ENCODE measurements at places on chromosomes 16 and 17.
A peak's percentile ranks its signal among the peaks of the same experiment; 100 is the strongest.

GRCh38 chr16:27894386-27894785 lies 169.1 kb downstream of the GSG1L start:
- DNase-seq: no peak

DNA sequence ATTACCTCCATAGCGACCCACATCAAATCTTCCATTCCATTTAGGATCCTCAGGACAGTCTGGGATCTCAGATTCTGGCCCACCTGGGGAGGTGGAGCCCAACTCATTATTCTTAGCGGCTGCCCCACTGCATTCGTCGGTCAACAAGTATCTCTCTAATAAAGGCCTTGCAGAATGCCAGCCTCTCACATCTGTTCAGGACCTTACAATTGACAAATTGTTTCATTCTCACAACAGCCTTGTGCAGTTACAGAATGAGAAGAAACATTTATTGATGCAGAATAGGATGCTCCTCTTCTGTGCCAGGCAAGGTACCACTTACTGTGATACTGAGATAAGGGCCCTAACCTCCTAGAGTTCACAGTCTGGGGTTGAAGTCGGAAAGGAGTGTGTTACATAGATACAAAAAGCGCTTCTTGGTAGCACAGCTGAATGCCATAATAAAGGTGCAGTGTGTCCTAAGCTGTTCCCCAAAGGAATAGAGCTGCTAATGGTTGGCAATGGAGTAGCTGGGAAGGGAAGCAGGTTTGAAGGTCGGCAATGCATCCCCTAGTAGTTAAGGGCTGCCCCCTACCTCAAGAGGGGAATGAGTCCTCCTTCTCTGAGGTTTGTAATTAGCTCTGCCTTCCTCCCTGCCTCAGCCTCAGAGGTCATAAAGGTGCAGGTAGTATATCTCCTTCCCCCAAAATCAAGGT lies 2.3 kb upstream of the MPP2 start:
- DNase-seq: no peak

DNA sequence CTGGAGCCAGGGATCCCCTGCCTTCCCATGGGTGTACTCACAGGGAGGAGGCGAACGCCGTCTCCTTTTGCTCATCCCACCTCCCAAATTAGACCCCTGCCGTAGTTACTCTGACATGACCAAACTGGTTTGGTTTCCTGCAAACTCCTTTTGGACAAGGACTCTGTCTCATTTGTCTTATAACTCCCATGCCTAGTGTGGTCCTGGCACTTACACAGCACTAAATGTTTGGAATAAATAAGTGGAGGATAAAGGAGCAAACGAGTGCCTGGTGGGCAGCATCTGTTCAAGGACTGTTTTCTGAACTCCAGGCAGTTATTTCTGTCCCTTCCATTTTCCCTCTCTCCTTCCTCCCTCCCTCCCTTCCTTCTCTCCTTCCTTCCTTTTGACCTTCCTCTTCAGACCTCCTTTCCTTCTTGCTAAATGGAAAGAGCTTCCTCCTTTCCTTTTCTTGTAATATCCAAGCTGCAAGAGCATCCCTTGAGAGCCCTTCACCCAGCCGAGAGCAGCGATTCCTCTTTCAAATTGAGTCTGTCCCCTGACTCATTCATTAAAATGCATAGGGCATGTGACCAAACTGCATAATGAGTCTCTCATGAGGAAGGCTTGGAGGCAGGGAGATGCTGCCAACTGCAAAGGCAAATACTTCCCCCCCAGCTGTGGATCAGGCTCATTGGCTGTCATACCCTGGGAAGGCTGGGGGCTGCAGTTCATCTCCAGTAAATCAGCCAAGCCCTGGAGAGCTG lies 36.8 kb downstream of the CHD9 start:
- peak; percentile 43 for DNase-seq

GRCh38 chr17:57377094-57377493 lies 120.8 kb downstream of the MSI2 start:
- DNase-seq: peak; percentile 67

DNA sequence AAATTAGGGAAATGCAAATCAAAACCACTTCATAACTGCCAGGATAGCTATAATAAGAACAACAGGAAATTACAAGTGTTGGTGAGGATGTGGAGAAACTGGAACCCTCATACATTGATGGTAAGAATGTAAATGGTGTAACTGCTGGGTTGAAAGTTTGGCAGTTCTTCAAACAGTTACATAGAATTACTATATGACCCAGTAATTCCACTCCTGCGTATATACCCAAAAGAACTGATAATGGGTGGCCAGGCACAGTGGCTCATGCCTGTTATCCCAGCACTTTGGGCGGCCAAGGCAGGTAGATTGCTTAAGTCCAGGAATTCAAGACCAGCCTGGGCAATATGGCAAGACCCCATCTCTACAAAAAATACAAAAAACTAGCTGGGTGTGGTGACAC lies 4.5 kb upstream of the CMTM4 start:
- DNase-seq: no peak

DNA sequence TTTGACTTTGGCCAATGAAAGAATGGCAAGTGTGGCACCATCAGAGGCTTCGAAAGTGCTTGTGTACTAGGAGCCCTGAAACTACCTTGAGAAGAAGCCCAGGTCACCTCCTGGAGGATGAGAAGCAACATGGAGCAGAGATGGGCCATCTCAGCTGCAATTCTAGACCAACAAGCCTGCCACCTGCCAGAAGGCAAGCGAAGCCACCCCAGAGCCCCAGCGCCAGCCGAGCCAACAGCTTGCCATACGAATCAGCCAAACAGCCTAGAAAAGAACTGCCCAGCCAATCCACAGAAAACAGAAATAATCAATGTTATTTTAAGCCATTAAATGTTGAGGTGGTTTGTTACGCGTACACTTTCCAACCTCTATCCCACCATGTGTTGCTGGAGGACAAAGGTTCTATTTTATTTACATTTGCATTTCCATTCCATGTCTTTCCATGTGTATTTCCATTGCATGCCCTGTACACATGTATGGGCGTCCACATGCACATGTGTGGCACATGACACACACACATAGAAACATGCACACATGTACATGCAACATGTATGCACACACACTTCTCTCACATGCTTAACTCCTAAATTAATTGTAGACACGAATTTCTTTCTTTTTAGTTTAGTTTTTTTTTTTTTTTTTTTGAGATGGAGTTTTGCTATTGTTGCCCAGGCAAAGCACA lies 144.3 kb upstream of the TNRC6C start:
- DNase-seq: no peak

GRCh38 chr16:53666786-53667415 lies 36.8 kb downstream of the RPGRIP1L start:
- DNase-seq: no peak

DNA sequence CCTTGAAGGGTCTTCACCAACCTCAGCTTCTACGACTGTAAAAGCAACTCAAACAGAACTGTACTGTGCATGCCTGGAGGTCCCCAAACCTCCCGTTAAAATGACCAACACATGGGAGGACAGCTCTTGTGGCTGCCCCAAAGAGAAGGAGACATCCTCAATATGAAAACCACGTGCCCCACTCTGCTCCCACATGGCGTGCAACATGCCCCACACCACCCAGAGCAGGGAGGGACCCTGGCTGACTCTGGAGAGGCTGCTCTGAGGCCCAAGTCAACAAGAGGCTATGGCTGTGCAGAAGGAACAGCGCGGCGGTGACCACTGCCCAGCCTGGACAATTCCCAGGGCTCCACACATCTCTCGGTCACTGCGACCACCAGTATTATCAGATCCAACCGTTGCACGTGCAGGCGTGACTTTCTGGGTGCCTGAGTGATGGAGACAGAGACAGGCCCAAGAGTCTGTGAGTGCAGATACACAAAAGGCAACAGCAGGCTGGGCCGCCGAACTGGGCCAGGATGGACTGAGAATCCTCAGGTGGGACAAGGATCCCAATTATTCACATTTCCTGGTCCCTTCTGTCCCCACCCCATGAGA lies 1.4 kb downstream of the PLD6 start:
- no peak for DNase-seq

- DNase-seq: peak; percentile 65
Observed at GRCh38 chr16:1828645-1829410, 1.8 kb downstream of the FAHD1 start.

- no peak for DNase-seq
Observed at GRCh38 chr16:86224126-86224525, 286.2 kb upstream of the FOXF1 start.

DNA sequence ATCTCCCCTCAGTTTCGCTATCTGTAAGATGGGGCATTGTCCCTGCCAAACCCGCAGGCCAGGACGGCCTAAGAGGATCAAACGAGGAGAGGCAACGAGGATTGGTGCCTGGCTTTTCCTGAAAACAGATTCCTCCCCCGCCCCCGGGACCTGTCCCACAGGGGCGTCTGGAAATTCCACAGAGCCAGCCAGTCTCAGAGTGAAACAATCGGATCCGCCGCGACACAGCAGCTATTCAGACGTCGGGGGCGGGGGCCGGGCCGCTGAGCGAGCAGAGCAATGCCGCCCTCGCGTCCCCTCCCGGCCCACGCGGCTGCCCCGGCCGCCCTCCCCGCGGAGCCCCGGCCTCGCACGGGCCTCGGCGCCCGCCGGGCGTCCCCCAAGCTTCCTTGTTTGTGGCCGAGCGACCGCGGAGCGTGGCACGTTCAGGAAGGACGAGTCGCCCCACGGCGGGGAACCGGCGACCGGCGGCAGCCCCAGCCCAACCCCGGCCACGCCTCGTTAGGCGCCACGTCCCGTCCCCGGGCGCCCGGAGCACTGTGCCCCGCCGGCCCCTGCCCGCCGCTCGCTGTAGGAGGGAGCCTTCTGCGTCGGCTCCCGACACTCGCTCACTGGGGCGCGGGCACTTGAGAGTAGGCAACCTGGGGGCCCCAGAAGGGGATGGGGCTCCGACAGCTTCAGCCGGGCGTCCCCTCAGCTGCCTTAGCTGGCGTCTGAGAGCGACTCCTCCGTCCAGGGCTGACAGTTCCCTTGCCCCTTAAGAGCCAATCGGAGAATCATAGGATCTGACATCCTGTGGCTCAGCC lies 29.6 kb upstream of the PHOSPHO1 start:
- peak; percentile 76 for DNase-seq

- DNase-seq: no peak
Observed at GRCh38 chr16:69827524-69827923, 65.4 kb downstream of the WWP2 start.

GRCh38 chr16:35207059-35207999 lies 1747.9 kb downstream of the TP53TG3F start:
- no peak for DNase-seq

- no peak for DNase-seq
Observed at GRCh38 chr17:27339836-27340550, 46.1 kb downstream of the WSB1 start.

DNA sequence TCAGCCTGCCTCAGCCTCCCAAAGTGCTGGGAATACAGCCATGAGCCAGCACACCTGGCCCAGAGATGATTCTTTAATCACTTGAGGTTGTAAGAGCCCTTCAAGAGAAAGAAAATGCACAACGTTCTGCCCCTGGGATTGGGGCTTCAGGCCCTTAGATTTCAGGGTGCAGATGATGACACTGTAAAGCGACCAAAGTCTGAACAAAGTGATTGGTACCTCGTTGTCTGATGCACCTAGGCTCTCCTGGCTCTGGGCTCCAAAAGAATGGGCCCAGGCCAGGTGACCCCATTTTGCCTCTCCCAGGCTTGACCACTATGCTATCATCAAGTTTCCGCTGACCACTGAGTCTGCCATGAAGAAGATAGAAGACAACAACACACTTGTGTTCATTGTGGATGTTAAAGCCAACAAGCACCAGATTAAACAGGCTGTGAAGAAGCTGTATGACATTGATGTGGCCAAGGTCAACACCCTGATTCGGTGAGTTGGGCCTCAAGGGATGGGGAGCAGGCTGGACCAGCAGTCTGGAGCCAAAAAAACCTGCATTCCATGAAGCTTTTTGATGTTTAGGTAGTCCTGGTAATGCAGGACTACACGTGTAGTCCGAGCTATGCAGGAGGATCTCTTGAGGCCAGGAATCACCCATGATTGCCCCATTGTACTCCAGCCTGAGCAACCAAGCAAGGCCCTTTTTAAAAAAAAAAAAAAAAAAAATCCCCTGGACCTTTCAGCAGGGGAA lies 2.8 kb downstream of the RPL23A start:
- no peak for DNase-seq

- no peak for DNase-seq
Observed at GRCh38 chr17:6948562-6948961, 47.3 kb upstream of the ALOX12 start.

DNA sequence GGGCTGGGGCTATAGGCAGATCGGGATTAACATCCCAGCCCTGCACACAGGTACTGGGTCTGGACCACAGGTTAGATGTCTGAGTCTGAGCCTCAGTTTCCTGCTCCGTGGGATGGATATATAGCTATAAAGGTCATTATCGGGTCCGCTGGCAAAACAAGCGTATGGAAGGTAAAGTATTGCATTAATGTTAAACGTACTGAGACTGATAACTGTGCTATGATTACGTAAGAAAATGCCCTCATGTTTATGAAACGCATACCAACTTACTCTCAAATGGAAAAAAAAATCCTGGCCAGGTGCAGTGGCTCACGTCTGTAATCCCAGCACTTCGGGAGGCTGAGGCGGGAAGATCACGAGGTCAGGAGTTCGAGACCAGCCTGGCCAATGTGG lies 135.2 kb downstream of the CCDC182 start:
- no peak for DNase-seq

DNA sequence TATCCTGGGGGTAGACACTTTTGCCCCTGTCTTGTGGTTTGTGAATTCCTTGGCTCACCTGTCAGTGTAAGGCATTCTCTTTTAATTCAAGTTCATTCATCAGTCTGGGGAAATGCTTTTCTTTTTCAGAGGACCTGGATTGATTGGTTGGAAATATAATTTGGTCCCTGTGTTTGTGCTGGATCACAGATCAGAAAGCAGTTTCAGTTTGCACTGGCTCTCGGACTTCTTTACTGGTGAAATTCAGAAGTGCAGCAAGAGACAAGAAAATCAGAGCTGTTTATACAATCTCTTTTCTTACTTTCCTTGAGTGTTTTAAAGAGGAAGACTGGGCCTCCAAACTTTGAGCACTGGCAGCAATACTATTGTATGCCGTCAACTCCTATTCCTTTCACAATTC lies 161.8 kb upstream of the KCNJ16 start:
- DNase-seq: no peak

GRCh38 chr16:1049976-1050247 lies 22.6 kb upstream of the SSTR5 start:
- no peak for DNase-seq

GRCh38 chr17:12667299-12667958 lies 1.7 kb downstream of the MYOCD start:
- peak; percentile 59 for DNase-seq

- DNase-seq: no peak
Observed at GRCh38 chr16:48870141-48870540, 260.2 kb upstream of the N4BP1 start.

Data from hepatocyte (in vitro differentiated cells).